ENCODE measurements at places on chromosomes 11 and 22.

- DNase-seq, result no peak
Observed at GRCh38 chr11:65437436-65438227, 15.0 kb downstream of the NEAT1 start.

DNA sequence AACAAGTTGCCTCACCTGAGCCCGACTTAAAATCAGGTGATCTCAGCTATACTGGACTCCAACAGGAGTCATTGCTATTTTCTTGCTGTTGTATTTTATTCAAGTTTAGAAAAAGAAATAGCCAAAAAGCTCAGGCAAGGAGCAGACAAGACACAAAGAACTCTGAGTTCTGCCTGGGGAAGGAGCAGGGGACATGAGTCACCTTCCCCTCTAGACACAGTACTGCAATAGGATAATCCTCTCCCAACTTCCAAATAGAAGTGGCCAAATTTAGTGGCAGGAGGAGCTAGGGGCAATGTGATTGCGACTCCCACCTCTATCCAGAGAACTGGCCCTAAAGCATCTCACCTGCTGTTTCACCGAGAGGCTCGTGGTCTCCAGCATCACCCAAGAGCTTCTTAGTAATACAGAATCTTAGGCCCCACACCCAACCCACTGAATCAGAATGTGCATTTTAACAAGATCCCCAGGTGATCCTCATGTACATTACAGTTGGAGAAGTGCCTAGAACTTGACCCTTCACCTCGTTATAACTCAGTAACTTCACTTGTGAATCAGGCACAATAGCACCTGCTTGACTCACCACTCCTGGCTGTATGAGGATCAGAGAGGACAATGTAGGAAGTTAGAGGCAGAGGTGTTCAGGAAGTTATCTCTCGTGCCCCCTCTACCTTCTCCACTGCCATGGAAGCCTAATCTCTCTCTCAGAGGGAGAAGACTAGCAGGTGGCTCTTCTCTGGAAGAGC is 56.8 kb upstream of the FBXO3 start:
- DNase-seq, result no peak

DNA sequence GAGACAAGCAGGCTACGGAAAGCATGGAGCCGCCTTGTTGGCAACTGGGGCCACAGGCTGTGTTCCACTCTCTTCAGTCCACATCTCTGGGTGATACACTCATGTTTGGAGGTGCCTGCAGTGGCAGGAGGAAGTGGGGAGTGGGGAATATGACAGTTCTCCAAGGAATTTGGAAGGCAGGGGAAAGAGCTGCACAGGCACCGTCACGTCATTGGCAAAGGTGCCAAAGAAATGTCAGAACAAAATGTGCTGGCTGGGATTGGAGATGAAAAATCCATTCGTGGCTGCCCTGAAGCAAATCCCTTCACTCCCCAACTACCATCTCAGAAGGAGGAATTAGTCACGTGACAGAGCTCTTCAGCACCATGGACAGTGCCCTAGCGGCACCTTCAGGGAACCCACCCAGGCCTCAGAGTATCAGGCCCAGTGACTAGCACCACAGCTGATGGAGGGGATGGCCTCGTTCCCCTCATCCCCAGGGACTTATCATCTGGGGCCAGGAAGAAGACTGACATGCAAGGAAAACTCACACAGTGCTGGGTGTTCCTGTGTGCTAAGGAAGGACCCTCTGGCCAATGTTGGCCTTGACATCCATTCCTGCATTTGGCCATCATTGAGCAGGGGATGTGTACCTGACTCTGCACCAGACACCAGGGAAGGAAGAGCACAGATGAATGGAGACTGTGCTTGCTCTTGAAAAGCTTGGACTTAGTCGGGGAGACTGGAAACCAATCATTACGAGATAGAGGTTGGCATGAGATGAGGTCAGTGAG is 48.5 kb upstream of the PRDM11 start:
- no peak for DNase-seq

DNA sequence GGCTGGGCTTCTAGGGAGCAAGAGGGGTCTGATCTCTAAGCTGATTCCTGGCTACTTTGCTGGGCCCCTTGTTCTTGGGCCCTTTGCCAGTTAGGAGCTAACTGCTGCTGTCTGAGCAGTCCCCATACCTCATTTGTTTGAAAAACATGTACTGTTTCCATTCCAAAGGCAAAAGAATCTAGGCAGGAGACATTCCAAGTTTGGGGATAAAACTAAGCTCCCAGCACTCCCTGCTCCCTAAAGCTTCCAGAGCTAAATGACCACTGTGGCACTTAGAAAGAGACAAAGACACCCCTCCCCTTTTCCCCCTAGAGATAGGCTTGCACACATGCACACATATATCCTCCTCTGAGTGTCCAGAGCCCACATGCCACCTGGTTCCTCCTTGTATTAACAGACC is 22.7 kb upstream of the RRM1 start:
- no peak for DNase-seq

DNA sequence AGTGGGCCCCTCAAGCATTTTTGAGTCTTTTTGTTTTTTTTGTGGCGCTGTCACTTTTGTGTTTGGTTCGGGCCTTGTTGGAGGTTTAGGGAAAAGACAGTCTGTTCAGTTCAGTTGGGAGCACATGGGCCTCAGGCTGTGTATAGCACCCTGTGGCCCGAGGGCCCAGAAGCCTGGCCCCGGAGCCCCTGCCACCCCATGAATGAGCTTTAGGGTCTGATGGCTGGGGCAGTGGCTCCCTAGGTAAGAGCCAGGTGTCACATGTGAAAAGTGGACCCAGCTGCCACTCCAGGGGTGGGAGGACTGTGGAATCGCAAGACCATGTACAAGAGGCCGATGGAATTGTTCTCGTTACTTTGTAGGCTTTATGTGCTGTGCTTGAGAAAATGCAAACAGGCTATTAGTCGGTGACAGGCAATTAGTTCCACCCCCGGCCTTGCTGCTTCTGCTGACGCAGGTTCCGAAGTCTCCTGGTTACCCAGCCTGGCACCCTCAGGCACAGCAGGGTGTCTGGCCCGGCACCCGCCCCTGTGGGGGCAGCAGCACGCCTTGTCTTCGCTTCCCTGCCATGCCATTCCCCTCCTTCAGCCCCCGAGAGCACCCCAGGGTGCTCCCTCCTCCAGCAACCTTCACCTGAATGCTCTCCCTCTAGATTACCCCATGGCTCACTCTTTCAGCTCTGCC is 38.2 kb upstream of the PARVG start:
- no peak for DNase-seq

- DNase-seq, result no peak
Observed at GRCh38 chr11:2870969-2871680, 14.4 kb downstream of the CDKN1C start.

GRCh38 chr11:93279851-93280347 is 50.6 kb upstream of the DEUP1 start:
- peak; percentile 75 for DNase-seq

DNA sequence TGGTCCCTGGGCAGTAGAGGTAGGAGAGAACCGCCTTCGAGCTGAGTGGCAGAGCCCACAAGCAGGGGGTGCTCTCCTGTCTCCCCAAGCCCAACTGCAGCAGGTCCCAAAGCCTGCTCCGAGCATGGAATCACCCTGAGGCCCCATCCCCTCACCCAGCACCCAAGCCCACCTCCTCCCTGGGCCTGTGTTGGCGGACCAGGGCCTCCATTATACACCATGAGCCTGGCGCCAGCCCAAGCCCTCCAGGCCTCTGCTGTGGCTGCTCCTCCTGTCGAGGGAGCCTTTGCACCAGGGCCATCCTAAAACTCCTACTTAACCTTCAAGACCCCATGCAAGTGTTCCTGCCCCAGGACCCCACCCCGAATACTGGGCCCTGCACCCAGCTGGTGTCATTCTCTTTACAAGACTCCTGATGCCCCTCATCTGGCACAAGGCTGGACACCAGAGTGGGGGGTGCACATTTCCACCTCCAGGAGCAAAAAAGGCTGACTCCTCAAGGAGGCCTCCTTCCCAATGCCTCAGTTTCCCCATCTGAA is 16.6 kb downstream of the GP1BB start:
- DNase-seq, result no peak

GRCh38 chr11:118572981-118573550 is 857 bp downstream of the ARCN1 start:
- no peak for DNase-seq

- no peak for DNase-seq
Observed at GRCh38 chr11:121435132-121435531, 17.0 kb upstream of the SORL1 start.

GRCh38 chr22:19503869-19504268 is 20.3 kb downstream of the CLDN5 start:
- no peak for DNase-seq

DNA sequence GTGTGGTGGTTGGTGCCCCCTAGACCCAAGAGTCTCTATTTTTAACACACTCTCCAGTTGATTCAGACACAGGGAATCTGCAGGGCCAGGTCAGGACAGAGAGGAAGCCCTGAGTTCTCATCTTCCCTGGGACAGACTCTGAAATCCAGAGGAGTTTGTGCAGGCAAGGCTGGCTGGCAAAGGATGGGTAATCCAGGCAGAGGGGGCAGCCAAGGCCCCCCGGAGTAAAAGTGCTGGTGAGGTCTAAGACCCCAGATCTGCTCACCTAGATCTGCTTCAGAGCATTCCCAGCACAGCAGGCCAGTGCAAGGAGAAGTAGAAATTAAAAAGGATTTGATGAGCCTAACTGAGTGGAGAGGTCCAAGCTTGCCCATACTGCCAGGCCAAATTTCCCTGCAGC is 40.6 kb upstream of the MN1 start:
- no peak for DNase-seq

DNA sequence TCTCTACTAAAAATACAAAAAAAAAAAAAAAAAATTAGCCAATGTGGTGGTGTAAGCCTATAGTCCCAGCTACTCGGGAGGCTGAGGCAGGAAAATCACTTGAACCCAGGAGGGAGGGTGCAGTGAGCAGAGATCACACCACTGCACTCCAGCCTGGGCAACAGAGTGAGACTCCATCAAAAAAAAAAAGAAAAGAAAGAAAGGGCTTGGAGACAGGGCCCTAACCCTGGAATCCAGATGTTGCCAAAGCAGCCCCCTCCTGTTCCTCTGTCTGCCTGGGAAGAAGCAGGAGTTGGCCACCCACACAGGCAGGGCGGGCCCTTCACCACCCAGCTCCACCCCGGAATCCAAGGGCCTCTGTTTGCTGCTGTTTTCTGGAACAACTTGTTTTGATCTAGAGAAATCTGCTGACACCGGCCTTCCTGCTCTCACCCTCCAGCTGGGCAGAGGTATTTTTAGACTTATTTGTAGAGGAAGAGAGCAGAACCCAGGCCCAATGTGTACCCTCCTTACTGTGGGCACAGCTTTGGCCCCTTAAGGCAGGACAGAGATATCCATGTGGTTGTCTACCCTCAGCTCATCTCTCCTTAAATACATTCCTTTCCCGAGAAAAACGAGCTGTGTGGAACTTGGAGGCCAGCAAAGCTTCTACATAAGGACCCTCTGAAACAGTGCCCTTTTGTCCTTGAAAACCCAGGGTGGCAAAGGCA is 2.7 kb upstream of the NEAT1 start:
- no peak for DNase-seq

DNA sequence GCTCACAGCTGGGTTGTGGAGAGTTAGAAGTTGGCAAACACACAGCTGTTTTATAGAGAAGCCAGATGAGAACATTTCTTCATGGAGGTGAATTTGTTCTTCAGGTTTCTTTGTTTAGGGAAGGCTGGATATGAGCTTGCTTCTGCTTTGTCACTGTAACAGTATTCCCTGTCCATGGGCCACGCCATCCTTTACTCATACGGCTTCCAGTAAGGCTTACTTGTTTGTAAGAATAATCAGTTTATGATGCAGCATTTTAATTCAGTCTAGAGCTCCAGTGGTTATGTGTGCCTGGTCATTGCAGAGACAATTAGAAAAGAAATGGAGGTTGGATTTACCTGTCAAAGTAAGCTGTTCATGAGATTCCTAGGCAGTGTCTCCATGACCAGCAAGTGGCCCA is 131.8 kb downstream of the TRIM44 start:
- DNase-seq, result no peak

- no peak for DNase-seq
Observed at GRCh38 chr11:26045082-26045481, 286.8 kb upstream of the ANO3 start.

DNA sequence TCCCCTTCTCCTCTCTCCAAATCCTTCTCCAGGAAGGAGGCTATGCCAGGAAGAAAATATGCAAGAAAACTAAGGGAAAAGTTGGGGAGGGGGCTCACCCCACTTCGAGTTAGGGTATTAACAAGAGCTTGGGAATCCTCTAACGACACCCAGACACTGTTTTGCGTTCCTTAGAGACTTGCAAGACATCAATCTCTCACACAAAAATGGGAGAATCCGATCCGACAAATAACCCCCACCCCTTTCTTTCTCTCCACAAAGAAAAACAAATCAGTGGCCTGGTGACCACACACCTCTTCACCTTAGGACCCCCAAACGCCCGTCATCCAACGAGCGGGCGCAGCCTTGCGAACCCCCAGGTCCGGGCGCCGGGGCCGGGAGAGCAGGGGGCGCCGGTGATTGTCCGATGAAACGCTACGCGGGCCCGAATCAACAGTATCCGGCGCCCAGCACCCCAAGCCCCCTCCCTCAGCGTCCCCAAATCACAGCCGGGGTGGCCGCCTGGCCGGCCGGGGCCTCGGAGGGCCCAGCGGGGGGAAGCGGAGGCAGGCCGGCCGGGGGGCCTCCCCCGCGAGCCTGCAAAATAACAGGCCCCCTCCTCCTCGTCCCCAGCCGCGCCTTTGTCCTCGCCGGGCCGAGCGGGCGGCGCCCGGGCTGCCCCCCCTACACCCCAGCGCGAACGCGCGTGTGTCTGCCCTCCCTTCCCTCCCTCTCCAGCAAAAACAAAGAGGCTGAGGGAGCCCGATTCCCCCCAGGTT is 690 bp downstream of the CSNK1E start:
- DNase-seq, result peak; percentile 43

GRCh38 chr11:10298342-10298741 is 4.3 kb upstream of the SBF2 start:
- DNase-seq, result no peak

GRCh38 chr11:122633219-122633829 is 22.2 kb upstream of the UBASH3B start:
- peak; percentile 52 for DNase-seq

- DNase-seq, result no peak
Observed at GRCh38 chr11:128968916-128969315, 26.2 kb upstream of the TP53AIP1 start.

GRCh38 chr22:48981371-48982061 is 846.2 kb downstream of the BRD1 start:
- no peak for DNase-seq

GRCh38 chr11:38156495-38157146 is 1558.6 kb upstream of the RAG2 start:
- DNase-seq, result no peak

GRCh38 chr11:74338963-74339362 is 27.5 kb upstream of the P4HA3 start:
- DNase-seq, result no peak

DNA sequence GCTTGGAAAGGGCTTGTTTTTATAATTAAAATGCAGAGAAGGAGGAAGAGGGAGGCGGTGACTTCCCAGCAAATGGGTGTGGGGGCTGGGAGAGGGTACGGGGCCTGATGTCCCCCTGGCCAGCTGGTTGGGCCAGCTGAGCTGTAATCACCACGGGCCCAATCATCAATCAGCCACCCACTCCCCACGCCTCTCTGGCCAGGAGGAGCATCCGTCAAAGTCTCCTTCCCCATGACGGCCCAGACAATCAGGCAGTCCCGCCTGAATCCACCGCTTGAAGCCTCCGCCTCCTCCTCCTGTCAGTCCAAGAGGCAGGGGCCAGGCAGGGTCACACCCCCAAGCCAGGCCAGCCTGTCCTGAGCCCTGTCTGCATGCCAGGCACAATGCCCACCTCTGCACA is 13.3 kb upstream of the CABP7 start:
- DNase-seq, result no peak
